ENCODE measurements at places on chromosomes 2 and 18.

GRCh38 chr2:75173740-75174139 lies 25.6 kb downstream of the TACR1 start:
- no peak for DNase-seq

DNA sequence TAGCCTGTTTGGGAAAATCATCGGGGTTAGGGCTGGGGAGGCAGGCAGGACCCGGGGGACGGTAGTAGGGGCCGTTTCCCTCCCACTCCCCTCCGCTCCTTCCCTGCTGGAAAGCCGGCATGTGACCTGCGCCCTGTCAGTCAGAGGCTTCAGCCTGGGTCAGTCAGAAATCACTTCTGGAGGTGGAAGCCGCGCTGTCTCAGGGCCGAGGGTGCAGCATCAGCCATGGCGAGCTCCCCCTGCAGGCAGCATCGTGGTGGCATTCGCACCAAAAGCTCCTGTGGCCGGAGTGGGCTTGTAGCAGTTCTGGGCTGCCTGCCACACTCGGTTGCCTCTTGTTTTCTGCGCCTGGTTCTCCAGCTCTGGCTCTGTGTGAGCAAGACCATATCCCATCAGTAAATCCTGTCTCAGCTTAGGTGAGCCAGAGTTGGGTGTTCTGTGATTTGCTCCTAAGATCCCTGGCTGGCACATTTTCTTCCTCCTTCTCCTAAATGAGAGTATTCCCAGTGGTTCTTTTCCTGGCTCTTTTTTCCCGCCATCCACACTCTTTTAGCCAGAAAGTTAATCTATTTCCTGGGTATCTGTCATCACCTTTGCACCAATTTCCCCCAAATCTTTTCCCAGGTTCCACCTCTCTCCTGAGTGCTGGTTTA lies 123.9 kb upstream of the CD302 start:
- DNase-seq = no peak

DNA sequence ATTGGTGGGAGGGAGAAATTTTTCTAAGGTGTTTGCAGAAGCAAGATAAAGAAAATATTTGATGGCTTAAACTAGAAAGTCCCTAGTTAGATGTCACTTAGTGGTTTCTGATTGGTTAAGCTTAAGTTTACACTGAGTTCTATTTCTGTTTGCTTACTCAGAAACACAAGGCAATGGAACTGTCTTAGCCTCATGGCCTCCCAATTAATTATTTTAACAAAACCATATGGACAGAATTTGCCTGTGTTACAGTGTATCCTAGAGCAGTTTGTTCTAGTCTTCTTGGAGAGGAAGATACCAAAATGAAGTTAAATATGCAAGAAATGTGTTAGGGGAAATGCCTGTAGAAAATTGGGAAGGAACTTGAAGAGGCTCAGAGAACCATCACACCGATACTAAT lies 4.6 kb upstream of the IMPACT start:
- no peak for DNase-seq

- DNase-seq = no peak
Observed at GRCh38 chr2:108399479-108399878, 21.7 kb downstream of the SULT1C4 start.

GRCh38 chr18:3283253-3283863 lies 21.4 kb downstream of the MYL12B start:
- DNase-seq = no peak

- DNase-seq = no peak
Observed at GRCh38 chr2:176851200-176851888, 361.2 kb upstream of the HNRNPA3 start.

DNA sequence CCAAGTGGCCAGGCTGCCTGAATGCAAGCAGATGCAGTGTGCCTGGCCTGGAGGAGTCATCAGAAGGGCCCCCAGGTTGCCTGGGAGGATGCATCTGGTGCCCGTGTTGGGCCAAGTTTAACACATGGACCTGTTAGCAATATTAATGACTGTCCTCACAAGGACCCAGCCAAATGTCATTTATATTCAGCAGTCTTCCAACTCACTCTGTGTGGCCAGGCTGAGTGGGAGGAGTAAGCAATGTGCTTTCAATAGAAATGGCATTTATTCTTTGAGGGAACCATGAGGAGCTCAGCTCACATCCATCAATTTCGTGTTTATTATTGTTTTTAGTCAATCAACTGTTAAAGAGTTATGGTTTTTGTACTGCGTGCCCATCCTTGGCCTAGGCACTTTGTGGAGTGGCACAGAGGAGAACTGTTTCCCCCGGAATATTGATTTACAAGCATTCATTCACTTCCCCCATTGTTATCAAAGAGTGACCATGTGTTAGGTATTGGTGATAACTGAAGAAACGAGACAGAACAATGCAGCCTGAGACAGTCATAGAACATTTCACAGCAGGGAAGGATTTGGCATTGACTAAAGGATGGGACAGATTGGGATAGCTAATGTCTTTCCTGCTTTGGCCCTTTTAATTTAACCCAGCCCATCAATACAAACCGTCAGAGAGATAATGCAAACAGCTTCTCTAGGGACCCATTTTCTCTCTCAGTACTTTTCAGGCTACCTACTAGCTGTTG lies 725.2 kb downstream of the TSN start:
- DNase-seq = no peak

DNA sequence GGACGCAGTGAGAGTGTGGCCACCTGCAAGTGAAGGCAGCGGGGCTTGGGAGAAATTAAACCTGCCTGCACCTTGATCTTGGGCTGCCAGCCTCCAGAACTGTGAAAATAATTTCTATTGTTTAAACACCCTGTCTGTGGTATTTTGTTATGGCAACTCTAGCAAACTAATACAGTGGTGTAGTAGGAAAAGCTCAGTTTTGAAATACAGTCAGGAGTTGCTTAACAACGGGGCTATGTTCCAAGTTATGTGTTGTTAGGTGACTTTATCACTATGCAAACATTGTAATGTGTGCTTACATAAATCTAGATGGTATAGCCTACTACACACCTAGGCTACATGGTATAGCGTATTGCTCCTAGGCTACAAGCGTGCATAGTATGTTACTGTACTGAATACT lies 93.4 kb upstream of the FN1 start:
- no peak for DNase-seq

- DNase-seq = no peak
Observed at GRCh38 chr2:192010073-192010472, 163.2 kb upstream of the CAVIN2 start.

DNA sequence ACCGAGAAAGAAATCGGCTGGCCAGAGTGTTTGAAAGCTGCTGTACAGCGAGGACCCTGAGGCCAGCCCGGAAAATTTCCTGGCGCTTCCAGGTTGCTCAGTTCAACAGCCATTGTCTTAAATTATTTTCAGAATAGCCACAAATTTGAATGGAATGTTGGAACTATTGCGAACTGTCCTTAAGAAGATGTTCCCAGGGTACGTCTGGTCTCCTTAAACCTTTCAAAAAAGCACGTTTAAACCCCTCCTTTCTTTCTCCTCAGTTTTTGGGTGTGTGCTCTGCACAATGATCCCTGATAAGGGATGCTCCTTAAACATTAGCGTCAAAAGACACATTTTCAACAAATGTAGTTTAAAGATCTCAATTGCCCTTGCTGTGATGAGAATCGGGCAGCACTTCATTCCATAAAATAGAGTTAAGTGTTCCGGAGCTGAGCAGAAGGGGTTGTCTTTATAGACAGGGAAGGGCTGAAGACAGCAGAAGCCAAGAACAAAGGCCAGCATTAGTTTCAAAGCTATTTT lies 14.5 kb upstream of the LPIN2 start:
- DNase-seq = no peak

DNA sequence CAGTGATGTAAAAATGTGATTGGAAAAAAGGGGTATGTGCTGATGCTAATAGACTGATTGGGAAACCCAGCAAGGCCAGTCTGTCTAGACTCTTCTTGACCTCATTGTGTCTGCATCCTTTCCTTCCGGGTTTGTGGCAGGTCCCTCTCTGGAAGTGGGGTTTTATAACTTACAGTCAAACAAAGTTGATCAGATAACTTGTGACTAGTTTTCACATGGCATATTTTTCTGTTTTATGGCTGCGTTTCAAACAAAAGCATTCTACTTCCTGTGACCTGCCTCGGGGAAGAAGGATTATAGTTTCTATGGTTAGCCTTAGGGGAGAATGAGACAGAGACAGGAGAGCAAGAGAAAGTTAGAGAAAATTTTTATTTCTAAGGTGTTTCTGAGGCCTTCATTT lies 188.7 kb upstream of the HNMT start:
- no peak for DNase-seq

DNA sequence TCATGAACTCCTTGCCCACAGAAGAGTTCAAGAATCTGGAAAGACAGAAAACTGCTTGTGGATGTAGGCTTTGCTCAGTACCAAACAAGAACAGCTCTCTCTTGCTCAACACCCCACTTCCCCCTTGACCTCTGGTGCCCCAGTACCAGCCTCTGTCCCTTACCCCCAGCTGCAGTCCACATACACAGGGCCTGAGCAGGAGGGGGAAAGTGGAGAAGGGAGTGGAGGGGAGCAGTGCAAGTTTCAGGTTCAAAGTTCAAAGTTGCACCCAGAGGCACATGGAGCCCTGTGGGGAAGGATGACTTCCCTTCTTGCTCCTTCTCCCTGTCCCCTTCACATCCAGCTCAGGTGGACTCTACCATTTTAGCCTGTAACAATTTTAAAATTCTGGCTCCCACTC lies 61.1 kb upstream of the LPIN2 start:
- DNase-seq = no peak

DNA sequence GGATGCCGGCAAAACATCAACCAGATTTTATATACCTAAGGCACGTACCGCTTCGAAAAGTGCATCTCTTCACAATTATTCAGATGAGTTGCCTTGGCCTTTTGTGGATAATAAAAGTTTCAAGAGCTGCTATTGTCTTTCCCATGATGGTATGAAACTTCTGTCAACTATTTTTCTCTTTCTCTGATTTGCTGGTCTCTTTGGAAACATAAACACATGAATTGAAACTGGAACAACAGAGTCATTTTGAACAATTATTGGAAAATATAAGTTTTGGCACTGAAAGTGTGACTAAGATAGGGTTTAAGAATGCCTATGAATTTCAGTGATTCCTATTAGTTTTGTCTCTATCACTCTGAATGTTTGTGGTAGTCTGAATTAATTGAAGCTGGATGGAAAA lies 109.9 kb downstream of the DPP4 start:
- no peak for DNase-seq

DNA sequence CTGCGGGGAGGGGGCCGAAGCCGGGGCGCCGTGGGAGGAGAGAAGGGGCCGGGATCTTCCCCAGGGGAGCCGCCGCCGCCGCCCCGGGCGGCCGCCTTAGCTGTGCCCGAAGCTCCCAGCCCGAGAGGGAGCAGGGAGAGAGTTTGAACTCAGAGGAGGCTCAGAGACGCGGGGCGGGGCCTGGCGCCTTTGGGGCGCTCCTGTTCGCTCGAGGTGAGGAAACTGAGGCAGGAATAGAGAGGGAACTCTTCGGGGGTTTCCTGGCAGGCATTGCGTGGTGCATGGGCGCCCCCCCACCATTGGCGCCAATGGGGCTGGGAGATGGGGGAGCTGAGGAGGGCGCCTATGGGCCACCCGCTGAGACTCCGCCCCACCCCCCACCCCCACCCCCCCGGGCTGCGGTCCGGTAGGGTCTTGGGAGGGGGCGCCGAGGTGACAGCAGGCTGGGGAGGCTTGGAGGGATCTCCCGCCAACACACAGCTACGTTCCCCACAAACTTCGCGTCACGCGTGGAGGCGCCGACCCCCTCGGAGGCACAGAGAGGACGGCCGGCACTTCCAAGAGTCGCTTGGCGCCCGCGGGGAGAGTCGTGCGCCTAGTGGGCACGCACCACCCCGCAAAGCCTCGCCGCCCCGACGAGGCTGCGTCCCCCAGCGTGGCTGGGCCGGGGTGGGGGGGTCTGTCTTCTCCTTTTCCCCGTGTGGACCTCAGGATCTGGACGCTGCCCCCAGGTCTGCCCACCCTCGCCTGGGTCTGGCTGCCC lies 680 bp downstream of the CTDSP1 start:
- DNase-seq = no peak

GRCh38 chr2:5693287-5694201 lies 1.4 kb downstream of the SOX11 start:
- DNase-seq = peak; percentile 56

GRCh38 chr2:98025481-98026037 lies 29.8 kb upstream of the TMEM131 start:
- DNase-seq = no peak

GRCh38 chr2:177538323-177538722 lies 145.8 kb downstream of the AGPS start:
- no peak for DNase-seq

- no peak for DNase-seq
Observed at GRCh38 chr2:222269132-222269531, 29.7 kb downstream of the PAX3 start.

DNA sequence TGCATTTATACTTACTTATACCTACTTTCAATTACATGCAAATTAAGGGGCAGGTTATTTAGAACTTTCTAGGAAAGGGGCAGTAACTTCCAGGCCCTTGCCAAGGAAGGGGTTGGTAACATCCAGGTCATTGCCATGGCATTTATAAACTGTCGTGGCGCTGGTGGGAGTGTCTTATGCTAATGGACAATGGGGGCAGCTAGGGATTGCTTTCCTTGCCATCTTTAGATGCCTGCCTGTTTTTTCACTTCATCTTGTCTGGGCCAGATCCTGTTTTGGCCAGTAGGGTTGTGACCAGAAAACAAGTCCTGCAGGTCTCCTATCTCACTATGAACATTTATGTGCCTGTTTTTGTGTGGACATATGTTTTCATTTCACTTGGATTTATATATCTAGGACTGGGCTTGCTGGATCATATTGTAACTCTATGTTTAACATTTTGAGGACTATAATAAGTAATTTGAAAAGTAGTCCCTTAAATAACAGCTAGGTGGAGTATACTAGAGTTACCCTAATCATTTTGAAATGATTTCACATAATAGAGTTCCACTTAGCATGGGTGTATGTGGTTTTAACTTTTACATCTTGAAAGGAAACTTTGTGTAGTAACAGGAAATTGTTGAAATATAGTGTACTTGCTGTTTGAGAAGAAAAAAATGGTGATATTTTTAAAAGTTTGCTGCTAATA lies 56.1 kb downstream of the LCLAT1 start:
- no peak for DNase-seq
